ENCODE measurements at places on chromosomes 3 and 15.
A peak's percentile ranks its signal among the peaks of the same experiment; 100 is the strongest.

GRCh38 chr3:50519471-50520089 lies 16.1 kb upstream of the CACNA2D2 start:
- DNase-seq = peak; percentile 1

- no peak for DNase-seq
These were observed 15.8 kb upstream of the SLC6A1 start for GRCh38 chr3:10976770-10977169.

GRCh38 chr3:189981668-189982067 lies 139.0 kb downstream of the P3H2 start:
- DNase-seq = no peak

DNA sequence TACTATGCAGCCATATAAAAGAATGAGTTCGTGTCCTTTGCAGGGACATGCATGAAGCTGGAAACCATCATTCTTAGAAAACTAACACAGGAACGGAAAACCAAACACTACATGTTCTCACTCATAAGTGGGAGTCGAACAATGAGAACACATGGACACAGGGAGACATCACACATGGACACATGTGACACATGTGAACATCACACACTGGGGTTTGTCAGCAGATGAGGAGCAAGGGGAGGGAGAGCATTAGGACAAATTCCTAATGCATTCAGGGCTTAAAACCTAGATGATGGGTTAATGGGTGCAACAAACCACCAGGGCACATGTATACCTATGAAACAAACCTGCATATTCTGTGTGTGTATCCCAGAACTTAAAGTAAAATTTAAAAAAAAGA lies 408.0 kb downstream of the EPHB1 start:
- DNase-seq = no peak

GRCh38 chr3:171011109-171011872 lies 15.2 kb downstream of the SLC2A2 start:
- no peak for DNase-seq

DNA sequence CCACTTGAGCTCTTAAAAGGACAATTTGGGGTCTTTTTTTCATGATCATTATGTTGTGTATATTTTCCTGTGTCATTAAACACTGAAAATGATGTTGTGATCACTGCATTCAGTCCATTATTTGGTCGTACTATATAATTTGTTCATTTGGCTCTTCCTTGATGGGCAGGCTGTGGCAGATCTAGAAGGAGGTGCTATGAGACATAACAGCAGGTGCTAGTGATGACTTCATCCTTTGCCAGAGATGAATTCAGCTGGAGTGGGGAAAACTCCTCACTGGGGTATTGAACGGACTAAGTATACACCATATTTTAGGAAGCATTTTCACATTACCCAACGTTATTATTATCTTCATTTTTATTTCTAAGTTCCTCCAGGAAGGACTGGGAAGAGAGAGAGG lies 12.0 kb downstream of the CMTM7 start:
- no peak for DNase-seq

DNA sequence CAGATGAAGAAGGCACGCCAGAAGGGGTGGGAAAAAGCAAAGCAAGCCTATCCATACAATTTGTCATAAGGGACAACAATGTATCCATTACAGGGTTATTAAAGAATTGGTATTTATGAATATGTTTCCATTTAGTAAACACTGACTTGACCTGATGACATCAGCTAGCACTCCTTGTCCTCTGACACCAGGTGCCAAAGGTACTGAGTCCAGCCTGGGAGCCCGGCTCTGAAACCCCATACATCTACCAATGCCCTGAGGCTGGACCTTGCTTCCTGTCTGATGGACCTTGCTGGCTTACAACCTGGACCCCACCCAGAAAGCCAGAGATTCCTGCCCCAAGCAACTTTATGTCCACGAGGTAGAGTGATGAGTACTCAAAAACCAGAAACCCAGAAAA lies 263.0 kb upstream of the ATP11B start:
- no peak for DNase-seq

DNA sequence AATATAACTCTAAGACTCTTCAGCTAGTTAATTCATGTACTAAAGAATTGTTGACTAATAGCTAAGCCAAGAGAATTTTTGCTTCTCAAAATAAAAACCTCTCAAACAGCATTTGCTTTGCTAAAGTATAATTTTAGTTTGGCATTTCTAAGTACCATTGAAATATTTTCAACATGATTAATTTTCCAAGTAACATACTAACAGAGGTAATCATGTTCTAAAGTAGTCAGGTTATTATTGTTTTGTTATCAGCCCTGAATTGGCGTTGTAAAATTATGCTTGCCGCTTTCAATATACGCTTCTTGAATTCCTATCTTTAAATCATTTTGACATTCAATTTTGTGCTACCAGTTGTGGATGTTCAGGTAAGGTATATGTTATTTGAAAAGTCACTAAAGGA lies 134.3 kb downstream of the CNTN6 start:
- DNase-seq = no peak

DNA sequence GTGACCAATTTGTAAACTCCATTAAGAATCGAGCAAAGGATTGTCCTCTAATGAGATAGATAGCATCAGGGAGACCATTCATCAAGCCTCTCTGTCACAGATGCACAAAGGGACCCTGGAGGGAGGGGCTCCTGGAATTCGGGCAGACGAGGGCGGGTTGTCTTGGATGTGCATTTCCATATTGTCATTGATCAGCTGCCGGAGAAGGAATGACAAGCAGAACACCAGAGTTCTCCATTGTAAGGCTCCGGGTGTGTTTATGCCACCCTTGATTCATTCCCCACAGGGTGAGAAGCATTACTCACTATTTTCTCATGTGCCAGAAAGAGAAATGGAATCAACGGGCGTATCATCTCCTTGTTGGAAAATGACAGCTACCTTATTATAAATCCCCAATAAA lies 167.5 kb downstream of the EBLN2 start:
- no peak for DNase-seq

DNA sequence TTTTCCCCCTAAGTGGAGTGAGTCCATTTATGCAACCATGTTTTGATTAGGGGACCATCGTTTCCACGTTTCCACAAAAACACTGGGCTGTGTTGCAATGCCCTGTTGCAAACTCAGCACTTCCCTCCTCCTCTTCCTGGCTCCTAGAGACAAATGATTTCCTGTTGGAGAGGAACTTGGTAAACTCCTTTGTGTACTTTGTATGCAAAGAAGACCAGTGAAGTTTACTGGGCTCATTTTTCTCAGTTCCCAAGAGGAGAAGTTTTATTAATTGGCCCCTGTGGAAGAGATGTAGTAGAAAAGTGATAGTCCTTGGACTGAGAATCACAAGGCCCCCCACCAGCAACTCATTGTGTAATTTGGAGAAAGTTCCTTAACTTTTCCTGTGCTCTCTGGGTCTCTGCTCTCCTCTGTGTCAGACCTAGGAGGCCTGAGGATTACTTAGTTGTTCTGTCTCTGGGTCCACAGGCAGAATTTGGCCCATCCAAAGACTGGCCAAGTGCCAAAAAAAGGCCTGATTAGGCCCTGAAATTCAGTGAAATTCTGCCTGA lies 95.0 kb downstream of the ATG7 start:
- DNase-seq = no peak

DNA sequence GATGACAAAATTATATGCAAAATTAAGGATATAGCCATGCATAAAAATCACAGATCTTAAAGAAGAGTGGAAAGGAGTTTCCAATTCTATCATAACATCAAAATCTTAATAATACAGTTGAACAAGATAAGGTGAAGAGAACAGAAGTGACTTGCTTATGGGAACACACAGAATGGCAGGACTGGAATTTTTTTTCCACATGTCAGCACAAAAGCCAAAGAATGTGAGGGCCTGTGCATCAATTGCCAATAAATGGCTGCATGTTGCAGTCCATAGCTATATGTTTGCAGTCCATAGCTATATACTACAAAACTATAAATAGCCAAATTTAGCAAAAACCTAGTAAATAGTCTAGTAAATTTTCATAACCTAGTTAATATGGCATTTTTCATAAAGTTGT lies 10.4 kb upstream of the MB21D2 start:
- DNase-seq = no peak

DNA sequence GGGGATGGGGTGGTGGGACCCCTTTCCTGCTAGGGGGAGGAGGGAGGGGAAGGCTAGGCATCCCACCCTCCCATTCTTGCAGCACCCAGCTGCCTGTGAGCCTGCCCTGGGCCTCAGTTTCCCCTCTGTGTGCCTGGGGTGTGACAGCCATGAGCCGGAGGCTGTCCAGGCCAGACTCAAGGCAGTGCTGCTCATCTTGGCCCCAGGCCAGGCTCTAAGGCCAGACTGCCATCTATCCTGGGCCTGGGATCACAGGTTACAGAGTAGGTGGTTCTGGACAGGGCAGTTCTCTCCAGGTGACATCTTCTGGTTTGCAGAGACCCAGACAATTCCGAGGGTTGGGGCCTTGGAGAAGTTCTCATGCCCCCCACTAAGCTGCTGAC lies 3.3 kb upstream of the VILL start:
- no peak for DNase-seq

GRCh38 chr15:31606931-31607497 lies 280.4 kb downstream of the KLF13 start:
- no peak for DNase-seq

- DNase-seq = no peak
These were observed 386.2 kb downstream of the RSL24D1 start for GRCh38 chr15:54810496-54810895.

DNA sequence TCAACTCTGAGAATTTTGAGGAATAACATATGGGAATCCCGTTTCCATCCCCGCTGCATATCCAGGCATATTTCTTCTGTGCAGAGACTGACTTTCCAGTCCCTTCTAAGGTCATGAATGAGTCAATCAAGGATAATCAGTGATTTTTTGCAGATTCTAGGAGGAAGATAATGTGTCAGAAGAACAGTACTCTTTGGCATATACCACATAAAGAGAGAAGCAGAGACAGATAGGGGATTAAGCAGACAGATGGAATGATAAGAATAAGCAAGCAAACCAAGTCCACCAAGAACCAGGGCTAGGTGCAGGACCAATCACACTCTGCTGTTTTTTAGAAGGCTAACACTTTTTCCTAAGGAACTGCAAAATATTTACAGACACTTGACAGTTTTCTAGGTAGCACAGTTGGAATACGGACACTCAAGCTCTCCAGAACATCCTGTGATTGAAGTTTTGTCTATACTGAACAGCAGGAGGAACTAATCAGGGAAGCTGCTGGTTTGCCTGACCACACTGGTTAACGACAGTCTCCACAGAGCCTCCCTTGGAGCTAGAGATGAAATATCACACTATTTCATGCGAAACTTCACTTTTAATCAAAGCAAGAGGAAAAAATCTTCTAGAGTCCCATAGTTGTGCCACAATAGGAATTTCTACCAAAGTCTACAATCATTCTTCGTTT lies 450.0 kb upstream of the KCNMB2 start:
- DNase-seq = no peak

DNA sequence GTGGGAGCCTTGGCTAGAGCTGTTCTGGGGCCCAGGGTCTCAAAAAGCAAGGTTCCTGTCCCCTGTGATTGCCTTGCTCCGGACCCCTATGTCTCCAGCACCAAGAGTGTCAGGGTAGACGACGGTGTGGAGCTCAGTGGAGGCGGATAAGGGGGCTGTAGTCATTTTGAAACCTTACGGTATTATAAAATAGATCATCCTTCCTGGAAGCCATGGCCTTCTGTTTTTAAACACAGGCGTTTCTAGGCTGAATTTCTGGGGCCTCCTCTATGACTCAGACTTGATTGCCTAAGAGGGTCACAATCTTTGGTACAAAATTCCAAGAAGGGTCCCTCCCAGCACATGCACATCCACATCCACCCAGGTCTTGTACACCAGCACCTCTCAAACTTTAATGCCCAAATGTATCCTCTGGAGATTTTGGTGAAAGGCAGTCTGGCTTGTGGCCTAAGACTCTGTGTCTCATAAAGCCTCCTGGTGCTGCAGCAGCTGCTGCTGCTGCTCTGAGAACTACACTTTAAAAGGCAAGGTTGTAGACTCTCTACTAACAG lies 70.5 kb upstream of the XCR1 start:
- no peak for DNase-seq

DNA sequence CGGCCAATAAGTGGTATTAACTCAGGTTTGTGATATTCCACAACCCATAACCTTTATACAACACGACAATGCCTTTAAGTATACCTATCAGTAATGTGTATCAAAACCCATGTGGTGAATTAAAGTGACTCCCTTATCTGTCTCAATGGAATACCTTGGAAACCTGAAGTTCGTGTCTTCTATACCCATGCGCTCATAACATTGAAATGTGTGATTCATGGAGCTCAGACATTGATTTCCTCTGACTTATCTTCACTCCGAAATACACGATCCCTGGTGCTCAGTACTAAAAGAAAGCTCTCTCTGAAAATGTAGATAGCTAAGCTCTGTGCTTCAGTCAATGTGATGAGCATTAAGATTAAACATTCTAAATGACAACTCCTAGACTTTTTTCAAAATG lies 140.3 kb downstream of the TBC1D5 start:
- DNase-seq = no peak

DNA sequence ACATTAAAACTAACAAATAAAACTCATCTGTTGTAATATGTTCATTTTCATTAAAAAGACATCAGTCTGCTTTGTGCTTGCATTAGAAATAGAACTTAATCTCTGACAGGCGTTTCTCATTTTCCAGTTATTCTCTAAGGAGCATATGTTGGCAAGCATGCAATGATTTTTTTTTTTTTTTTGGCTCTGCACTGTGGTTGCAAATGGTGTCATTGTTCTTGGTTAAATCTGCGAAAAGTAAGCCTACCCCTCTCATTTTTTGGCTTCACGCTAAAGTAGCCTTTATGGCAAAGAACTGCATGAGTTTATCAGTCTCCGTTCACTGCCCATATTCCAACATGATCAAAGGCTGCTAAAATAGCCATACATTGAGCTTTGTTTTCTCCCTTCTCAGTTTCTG lies 403.2 kb downstream of the MECOM start:
- no peak for DNase-seq

GRCh38 chr3:157175691-157176507 lies 16.0 kb upstream of the CCNL1 start:
- no peak for DNase-seq

DNA sequence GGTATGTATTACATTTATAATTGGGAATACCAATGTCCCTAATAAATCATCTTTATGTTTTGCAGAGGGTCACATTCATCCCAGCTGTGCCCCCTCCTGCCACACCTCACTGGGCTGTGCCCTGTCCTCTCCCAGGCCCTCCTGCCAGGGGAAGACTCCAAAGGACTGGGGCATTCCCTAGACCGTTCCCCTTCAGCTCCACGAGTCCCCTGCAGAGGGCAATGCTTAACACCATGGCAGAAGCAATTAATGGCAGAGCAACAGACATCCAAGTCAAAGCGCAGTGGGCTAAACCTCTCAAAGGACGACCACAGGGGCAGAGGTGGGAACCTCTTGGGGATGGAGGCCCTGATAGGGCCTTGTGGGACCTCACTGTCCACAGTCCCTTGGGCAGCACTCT lies 71.3 kb upstream of the SEC13 start:
- DNase-seq = no peak

- DNase-seq = no peak
These were observed 343.3 kb upstream of the PPP2R3A start for GRCh38 chr3:135622215-135622614.
